ENCODE measurements at places on chromosomes 1 and 21. TPM values are rescaled to one million over a fixed set of nuclear protein-coding genes. Genes with fewer than 3 reads are reported as not detected.

Gene LRIF1
- 11.7 TPM for total RNA-seq

Gene ATAD3C
- total RNA-seq = 0.07 TPM

DNA sequence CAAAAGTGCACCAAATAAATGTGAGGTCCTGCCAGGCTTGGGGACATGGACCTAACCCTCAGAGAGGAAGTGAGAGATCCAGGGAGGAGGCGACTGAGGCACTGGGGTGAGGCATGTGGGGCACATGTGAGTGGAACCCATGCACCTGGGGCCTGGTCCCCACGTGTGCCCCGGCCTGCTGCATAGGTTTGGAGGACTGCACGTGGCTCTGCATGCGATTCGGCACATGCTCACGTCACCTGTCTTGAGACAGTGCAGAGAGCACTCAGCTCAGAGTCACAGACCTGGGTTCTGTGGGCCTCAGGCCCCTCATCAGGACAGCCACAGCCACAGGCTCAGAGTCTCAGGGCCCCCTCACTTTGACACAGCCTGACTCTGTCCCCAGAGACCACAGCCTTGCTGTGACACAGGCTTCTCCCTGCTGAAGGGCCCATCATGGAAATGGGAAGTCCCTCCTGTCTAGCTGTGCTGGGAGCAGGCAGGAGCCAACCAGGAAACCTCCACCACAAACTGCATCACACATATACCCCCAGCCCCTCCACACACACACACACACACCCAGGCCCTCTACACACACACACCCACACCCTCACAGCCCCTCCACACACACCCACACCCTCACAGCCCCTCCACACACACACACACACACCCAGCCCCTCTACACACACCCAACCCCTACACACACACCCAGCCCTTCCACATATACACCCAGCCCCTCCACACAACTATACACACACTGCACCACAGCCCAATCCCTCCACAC is 48.2 kb downstream of the SLC9A1 start:
- H3K4me3 ChIP-seq = no peak overlapping the region
- no peak overlapping the region for H3K27ac ChIP-seq
- peaks cover 10% of the 10 kb centered on the region for H3K4me1 ChIP-seq

Gene CHI3L1
- 4.0 TPM for total RNA-seq

Gene CYP4Z1
- 0.61 TPM for total RNA-seq

GRCh38 chr1:226121049-226121586 is 58.6 kb downstream of the H3-3A start:
- DNase-seq = no peak
- H3K4me3 ChIP-seq = peak overlapping the region; percentile 58
- H3K36me3 ChIP-seq = no peaks in the 10 kb centered on the region

Gene CATSPERE
- not detected for total RNA-seq

- H3K36me3 ChIP-seq = no peaks in the 10 kb centered on the region
- H3K4me1 ChIP-seq = no peaks in the 10 kb centered on the region
- DNase-seq = no peak
Measured at GRCh38 chr1:34709547-34709946, 45.3 kb upstream of the GJB5 start.

DNA sequence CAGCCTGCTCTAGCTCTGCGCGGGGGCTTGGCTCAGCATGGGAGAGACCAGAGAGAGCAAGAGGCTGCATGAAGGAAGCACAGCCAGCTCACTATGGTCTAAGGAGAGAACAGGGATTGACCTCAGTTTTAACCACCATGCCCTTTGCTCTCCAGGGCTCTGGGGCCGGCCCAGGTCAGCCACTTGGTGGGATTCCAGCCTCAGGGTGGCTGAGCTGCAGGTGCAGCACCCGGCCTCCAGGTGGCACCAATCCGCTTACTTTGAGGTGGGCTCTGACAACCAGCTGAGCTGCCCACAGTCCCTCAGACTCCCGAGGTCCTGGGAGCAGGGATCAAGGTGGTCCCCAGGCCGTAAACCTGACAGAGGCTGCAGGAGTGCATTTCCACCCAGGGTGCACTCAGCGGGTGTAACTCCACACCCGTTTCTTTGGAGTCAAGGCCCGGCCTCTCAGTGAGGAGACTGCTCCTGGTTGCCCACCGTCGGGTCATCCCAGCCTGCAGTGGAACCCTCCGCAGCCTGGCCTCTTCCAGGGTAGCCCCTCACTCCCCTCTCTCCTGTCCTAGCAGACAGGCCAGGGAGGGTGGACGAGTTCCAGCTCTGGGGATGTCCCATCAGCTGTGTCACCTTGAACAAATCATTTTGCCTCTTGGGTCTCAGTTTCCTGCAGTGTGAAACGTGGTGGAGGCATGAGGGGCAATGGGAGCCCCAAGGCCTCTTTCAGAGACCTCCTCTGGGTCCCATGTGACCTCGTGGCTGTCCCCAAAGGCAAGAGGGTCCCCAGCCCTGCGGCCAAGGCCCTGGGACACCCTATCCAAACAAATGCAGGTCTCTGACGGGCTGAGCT is 607 bp upstream of the LGR6 start:
- no peak for DNase-seq
- H3K27ac ChIP-seq = no peak overlapping the region
- H3K36me3 ChIP-seq = no peaks in the 10 kb centered on the region
- no peak overlapping the region for H3K4me3 ChIP-seq

GRCh38 chr1:229625071-229625914 is 629 bp downstream of the TAF5L start:
- DNase-seq = peak; percentile 30
- H3K4me1 ChIP-seq = peaks cover 57% of the 10 kb centered on the region
- H3K27me3 ChIP-seq = no peaks in the 10 kb centered on the region

Gene KLHDC8A
- not detected for total RNA-seq
